Esophagus squamous epithelium (tissue), 5 donors: ENCODE measurements at places on chromosomes 6 and 20.

GRCh38 chr6:130593200-130593599, 227.4 kb downstream of the TMEM200A start:
- DNase-seq = no peak

DNA sequence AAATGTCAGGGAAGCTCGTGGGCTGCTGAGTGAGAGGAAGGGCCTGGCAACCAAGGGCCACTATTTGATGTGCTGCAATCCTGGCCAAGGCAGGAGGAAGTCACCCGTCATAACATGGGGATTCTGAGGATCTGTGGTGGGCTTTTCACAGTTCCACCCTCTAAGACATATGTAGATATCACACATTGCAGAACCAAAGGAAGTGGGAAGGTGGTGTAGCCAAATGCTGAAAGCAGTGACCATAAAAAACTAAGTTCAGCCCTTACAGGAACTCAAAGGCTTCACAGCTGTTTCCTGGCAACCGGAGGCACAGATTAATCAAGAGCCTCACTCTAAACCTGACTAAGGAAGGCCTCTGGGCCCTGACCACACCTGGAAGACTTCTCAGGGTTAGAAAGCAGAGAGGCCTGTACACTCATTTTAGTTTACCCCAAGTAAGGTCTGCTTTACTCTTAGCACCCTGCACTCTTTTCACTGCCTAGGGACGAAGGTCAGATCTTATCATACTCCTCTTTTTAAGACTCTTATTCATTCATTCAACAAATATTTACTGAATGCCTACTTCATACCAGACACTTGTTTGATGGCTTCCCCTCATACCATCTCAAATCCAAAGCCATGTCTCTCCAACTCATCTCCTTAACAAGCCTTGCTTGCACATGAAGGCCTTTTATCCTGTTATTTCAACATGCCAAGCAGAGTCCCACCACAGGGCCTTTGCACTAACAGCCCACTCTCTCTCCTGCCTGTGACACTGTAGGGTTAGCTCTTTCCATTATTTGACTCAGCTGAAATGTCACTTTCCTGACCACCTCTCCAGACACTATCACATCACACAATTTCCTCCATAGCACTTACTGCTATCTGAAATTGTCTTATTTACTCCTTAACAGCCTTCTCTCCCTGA, 2.6 kb downstream of the UBE2V1 start:
- no peak for DNase-seq

DNA sequence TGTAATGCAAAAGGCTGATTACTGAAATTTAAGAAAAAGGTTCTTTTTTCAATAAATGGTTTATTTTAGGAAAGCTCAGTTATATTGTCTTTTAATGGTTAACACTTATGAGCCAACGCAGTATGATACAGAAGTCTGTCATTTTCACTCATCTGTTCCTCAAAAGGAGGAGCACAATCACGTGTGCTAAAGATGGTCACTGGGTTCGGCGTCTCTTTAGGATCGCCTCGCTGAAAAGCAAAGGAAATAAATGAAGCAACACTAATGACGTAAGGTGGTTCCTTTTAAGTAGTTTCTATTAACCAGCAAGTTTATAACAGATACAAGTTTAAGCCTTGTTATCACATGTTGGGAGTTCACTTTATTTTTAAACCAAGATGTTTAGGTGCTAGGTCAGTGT, 125.7 kb downstream of the MAP3K4 start:
- no peak for DNase-seq

DNA sequence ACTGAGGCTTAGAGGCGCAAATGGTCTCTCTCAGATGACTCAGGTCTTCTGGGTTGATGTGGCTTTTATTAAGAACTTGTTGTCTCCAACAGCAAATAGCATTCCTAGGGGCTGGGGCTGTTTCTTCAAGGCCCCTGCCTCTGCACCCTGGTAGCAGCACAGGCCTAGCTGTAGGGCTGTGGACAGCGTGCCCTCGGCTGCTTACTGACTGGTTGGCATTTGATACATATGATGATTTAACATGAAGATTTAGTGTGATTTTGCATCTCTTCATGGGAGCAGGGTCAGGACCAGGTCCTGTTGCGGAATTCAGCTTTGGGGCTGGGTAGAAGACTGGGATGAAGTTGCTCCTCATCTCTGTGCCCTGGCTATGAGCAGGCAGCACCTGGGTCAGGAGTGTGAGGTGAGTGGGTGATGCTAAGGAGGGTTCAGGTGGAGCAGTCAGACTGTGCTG, 24.3 kb upstream of the IER3 start:
- no peak for DNase-seq

GRCh38 chr6:23647045-23647444, 479.0 kb upstream of the NRSN1 start:
- DNase-seq = no peak
